ENCODE measurements at places on chromosomes 3 and 15.

GRCh38 chr15:77749998-77750540 lies 117.4 kb upstream of the LINGO1 start:
- DNase-seq: no peak

DNA sequence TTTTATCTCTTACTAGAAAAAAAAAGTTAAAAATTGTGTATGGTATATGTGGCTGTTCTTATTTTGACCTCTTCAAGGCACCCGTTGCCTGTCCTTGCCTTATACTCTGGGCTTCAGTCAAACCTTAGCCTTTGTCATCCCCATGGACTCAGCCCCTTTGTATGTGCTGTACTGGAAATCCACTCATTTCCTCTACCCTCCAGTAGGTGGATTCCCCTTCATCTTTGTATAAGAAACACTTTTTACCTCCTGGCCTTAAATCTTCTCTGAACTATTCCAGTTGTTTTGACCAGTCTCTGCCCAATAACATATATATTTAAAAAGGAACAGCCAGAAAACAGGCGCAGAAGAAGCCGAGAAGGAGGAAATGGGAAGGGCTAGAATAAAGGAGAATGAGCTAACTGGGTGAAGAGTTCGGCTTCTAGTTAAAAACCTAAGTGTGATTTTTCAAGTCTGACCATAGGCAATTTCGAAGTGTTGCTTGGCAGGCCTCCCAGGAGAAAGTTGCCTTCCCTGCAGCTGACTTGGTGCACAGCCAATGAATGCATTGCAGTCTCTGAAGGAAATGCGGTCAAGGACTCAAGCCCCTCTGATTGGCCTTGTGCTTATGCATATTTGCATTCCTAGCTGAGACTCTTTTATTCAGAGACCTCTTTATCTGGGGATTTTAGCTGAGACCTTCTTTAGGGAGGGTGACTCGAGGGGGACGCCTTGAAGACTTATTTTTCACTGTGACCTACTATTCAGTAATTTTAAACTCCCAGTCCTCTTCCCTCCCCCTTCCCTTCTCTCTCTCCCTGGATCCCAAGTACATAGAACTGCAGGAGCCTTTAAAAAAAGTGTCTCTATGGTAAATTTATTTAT lies 277.4 kb downstream of the ROBO1 start:
- no peak for DNase-seq

GRCh38 chr15:69751566-69751965 lies 298.9 kb downstream of the RPLP1 start:
- DNase-seq: no peak

DNA sequence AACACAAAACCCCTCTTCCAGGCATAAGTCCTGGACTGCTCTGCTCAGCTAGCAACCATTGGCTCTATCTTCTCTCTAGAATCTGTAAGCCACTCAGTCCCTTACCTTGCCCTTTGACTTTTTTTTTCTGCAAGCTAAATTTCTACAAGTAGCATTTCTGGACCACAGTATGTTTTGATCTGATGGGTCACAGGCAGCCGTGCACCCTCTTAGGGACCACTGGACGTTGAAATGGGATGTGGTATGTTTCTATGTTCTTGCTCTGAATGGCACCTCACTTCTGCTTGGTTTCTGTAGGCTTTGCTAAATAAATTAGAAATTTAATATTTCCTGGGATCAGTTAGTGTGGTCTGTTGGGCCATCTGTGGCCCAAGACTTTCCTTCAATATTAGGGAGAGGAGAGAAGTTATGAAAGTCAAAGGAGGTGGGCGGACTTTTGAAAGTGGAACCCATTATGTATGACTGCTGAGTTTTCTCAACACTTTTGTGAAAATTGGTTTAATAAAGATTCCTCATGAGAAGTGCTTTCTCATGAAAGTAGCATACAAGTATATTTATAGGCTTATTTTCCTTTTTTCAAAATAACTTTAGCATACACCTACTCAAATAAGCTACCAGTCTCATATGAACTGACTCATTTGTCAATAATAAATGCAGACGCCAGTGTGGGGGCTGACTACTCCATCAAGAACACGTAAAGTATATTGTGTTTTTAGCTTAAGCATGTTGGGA lies 18.4 kb upstream of the TIPARP start:
- DNase-seq: no peak

DNA sequence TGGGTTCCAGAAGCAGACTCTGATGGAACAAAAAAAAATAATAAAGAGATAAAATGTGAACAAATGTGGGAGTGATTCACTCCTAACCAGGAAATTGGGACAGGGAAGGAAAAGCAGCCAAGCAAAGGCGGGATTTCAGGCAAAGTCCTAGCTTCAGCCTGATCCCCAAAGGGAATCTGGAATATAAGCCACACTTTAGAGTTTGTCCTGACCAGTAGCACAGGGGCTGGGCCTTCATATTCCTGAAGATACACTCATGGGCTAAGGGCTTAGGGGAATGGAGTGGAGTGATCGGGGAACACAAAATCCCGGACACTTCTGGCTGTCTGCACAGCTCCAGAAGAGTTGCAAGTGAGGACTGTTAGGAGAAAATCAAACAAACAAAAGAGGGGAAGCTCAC lies 135.0 kb upstream of the COL8A1 start:
- DNase-seq: no peak

- no peak for DNase-seq
These were observed 29.1 kb downstream of the AAGAB start for GRCh38 chr15:67225336-67225735.

DNA sequence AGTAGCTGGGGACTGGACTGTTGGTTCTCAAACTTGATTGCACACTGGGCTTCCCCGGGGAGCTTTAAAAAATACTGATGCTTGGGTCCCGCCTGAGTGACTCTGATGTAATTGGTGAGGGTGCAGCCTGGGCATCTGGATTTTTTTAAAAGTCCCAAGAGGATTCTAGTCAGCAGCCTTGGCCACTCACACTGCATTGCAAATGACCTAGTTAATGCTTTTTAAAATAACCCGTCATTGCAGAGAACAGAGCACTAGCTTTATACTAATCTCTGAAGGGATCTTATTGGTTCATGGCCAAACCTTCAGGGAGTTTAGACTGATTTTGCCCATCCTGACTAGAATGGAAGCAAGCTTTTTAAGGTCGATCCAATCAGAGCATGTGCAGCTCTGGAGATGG lies 310.6 kb upstream of the PROK2 start:
- no peak for DNase-seq

- DNase-seq: no peak
These were observed 227.6 kb downstream of the MINAR1 start for GRCh38 chr15:79659691-79660090.

- DNase-seq: no peak
These were observed 75.4 kb upstream of the PSMD6 start for GRCh38 chr3:64098670-64099069.

GRCh38 chr15:39310633-39311032 lies 270.2 kb upstream of the THBS1 start:
- DNase-seq: no peak

GRCh38 chr3:37419979-37420378 lies 245.6 kb upstream of the LRRFIP2 start:
- no peak for DNase-seq

DNA sequence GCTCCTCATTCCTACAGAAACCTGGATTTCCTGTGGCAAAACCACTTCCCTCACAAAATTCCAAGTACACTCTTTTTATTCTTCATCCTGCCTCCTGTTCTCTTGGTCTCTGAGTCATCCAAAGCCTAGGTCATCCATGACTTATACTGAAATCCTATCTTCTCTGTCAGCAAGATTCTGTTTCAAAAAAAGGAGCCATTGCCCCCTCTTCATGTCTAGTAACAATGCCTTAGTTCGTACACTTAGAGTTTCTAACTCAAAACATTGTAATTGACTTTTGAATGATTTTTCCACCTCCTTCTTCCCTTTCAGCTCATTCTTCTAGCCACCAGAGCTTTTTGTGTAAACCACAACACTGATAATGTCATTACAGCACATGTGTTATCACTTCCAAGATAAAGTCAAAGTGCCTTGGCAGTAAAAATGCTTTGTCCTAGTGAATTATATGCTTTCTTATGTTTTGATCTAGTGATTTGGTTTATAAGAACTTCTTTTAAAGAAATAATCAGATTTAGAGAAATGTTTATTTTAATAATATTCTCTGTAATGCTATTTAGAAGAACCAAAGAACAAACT lies 256.5 kb upstream of the NECTIN3 start:
- no peak for DNase-seq

- no peak for DNase-seq
These were observed 21.2 kb downstream of the RASA2 start for GRCh38 chr3:141508067-141508436.

GRCh38 chr3:3201611-3202010 lies 22.1 kb upstream of the CRBN start:
- no peak for DNase-seq
